ENCODE measurements at places on chromosomes 6 and 20.

DNA sequence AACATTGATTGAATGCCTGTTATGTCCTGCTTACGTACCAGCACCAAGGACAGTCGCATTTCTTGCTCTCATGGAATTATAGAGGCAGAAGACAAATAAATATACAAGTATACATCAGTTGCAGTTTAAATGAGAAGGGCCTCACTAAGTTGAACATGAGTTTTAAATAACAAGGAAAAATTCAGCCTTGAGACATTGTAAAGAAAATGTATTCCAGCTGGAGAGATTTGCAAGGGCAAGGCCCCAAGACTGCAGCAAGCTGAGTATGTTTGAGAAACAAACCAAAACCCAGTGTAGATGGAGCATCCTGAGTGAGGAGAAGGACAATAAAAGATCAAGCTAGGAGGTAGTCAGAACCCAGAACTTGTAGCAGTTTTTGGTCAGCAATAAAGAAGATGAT is 123.2 kb upstream of the BMP5 start:
- DNase-seq: no peak

DNA sequence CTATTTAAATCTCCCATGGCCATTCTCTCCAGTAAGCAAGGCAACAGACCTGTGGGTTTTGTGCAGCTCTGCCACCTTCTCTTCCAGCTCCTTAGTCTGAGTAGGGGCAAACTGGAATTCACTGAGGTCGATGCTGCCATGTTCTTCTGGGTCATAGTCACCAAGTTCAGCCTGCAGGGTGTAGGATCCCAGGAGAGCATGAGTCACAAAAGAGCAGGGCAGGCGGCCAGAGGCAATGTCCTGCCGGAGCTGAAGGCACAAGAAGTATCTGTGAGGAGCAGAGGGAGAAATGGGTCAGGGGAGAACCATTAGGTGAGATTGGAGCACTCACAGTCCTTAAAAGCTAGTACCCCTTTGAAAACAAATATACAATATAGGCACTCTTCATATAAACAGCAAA is 73.7 kb downstream of the SMLR1 start:
- no peak for DNase-seq

DNA sequence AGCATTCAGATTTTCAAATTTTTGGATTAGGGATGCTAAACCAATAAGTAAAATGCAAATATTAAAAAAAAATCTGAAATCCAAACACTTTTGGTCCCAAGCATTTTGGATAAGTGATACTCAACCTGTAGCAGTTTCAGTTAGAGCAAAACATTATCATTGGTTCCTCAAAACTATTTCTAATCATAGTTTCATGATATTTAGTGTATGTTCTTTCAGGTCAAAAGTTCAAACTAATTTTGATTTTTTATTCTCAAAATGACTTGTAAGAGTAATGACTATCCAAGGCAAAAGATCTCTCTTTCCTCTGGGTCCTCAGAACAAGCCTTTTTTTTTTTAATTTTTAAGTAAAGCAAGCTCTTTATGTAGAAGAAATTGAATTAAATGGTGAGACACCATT is 64.0 kb upstream of the TFB1M start:
- no peak for DNase-seq

DNA sequence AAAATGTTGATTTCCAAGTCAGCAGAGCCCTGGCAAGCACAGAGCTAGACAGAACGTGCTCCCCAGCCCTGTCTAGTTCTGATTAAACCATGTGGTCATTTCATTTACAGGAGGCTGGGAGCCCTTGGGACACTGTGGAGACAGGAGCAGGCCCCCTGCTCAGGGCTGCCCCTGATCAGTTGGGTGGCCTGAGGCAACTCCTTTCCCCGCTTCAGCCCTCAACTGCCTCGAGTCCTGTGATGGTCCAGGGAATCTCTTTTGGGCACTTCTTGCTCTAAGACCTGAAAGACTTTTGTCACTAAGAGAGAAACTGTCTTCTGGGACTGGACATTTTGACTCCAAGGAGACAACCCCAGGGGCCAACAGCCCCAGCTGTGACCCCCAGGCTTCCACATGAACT is 13.5 kb downstream of the DYNLRB1 start:
- DNase-seq: no peak

GRCh38 chr20:36051318-36052116 is 83.1 kb downstream of the CNBD2 start:
- no peak for DNase-seq

All from forelimb muscle (tissue), 1 donor.